ENCODE measurements at places on chromosomes 13 and 19.
A peak's percentile ranks its signal among the peaks of the same experiment; 100 is the strongest.

- DNase-seq: no peak
Observed at GRCh38 chr13:33582121-33582520, 235.8 kb upstream of the RFC3 start.

DNA sequence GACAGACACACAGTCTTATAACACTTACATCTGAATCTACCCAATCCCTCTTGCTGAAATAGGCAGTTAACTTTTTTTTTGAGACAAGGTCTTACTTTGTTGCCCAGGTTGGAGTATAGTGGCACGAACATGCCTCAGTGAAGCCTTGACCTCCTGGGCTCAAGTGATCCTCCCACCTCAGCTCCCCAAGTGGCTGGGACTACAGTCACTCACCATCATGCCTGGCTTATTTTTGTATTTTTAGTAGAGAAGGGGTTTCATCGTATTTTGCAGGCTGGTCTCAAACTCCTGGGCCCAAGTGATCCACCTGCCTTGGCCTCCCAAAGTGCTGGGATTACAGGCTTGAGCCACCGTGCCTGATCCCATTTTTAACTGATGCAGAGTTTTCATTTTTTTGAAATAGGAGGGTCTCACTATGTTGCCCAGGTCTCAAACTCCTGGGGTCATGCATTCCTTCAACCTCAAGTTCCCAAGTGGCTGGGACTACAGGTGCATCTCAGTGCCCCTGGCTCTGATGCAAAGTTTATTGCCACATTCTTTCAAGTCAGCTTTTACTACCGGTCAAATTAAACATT, 7.6 kb downstream of the ELF1 start:
- no peak for DNase-seq

GRCh38 chr19:11339254-11340098, at the start of gene RAB3D:
Gene RAB3D, minus strand, starts transcription at chr19:11339657. Its CDS starts 2,258 bp downstream, at chr19:11337399.
- peak; percentile 69 for DNase-seq

DNA sequence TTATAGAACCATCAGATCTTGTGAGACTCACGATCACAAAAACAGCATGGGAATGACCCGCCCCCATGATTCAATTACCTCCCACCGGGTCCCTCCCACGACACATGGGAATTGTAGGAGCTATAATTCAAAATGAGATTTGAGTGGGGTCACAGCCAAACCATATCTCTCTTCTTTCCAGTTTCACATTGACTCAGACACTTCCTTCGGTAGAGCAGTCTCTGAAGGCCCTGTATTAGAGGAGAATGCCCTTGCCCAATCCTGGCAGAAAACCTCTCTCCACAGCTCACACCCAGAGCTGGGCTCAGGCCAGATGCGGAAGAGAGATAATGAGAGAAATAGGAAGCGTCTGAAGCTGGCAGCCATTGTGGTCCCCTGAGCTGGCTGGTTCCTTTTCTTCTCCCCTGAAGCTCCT, 72.4 kb upstream of the CLDN10 start:
- no peak for DNase-seq

DNA sequence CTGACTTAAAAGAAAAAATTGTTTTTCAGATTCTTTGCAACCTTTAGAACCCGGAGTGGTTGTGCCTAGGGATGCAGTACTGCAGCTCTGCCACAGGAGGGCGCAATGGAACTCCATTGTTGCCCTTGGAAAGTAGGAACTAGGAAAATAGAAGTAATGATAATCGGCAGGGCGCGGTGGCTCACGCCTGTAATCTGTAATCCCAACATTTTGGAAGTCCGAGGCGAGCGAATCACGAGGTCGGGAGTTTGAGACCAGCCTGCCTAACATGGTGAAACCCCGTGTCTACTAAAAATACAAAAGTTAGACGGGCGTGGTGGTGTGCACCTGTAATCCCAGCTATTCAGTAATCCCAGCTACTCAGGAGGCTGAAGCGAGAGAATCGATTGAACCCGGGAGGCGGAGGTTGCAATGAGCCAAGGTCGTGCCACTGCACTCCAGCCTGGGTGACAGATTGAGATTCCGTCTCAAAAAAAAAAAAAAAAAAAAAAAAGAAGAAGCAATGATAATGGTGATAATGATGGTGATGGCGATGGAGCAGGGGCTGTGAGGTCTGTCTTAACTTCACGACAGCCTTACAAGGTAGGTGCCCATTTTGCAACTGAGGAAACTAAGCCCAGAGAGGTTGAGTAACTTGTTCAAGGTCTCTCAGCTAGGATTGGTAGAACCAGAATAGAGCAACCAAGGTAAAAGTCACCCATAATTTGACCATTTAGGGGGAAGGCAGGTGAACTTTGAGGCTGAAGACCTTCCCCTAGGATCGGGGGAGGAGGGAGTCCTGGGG, 5.5 kb upstream of the ADAMTS10 start:
- peak; percentile 26 for DNase-seq

GRCh38 chr19:30596813-30597399, 224.7 kb downstream of the ZNF536 start:
- DNase-seq: no peak

GRCh38 chr19:12665671-12666264, 774 bp downstream of the MAN2B1 start:
- DNase-seq: no peak

DNA sequence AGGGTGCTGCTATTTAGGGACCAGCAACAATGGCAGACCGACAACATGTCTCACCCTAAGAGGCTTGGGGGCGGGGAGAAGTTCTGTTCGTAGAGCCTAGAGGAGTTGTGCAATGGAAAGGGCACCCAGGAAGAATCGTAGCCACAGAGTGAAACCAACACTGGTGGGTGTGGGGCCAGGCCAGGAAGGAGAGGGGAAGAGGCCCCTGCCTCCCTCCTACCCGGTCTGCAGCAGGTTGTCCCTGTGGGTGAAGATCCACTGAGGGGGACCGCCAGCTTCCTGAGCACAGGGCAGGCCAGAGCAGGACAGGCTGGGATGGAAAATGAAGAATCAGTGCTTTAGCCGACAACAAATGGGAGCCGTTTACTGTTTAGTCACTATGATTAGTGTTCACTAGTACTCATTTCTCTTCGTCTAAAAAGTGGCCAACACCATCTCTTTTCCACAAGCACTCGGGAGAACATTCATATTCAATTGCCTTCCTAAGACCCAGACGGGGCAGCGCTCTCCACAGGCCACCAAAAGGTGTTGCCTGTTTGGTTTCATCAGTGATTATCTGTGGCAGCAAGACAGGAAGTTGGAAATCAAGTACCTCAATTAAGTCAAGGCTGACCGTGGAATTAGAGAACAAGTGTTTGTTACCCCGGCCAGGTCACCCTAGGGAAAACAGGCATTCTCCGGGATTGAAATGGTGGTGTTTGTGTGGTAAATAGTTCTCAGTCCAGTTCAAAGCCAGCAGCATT, 1.1 kb upstream of the ATP11A start:
- DNase-seq: peak; percentile 26

DNA sequence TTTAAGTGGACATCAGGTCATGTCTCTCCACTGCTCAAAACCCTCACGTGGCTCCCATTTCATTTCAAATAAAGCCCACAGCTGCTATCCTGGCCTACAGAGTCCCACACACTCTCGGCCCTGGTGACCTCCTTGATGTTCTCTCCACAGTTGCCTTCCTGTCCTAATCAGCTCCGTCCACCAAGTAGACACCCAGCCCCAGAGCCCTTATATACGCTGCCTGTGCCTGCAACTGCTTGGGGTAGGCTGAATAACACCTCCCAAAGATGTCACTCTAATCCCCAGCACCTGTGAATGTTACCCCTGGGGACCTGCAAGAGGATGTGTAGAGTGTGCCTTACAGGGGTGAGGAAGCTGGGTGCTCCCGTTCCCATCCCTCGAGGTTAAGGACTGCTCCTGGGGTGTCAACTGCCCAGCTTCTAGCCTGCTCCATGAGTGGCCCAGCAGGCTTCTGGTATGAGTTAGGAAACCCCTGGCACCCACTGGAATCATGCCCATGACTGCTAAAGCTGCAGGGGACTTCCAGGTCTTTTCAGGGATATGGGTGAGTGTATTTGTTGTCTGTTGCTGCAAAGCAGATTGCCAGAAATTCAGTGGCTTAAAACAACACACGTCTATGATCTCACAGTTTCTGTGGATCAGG, 6.0 kb downstream of the FAM187B start:
- no peak for DNase-seq

- DNase-seq: no peak
Observed at GRCh38 chr13:77387607-77388200, 60.8 kb upstream of the MYCBP2 start.

DNA sequence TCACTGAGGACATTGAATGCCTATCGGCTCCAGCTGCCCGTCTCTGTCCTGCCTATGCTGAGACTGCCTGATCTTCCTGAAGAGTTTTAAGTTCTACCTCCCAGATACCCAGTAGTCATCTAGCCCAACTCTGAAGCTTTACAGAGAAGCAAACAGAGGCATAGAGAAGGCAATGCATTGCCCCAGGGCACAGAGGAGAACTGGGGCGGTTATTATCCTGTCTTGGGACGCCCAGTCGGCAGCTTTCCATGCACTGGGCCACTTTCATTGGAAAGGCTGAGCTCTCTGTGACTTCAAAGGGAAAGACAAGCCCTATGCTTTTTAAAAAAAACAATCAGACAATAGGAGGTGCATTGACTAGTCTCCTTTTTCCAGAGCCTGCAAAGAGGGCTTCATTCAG, 71.6 kb downstream of the HSPH1 start:
- DNase-seq: no peak

DNA sequence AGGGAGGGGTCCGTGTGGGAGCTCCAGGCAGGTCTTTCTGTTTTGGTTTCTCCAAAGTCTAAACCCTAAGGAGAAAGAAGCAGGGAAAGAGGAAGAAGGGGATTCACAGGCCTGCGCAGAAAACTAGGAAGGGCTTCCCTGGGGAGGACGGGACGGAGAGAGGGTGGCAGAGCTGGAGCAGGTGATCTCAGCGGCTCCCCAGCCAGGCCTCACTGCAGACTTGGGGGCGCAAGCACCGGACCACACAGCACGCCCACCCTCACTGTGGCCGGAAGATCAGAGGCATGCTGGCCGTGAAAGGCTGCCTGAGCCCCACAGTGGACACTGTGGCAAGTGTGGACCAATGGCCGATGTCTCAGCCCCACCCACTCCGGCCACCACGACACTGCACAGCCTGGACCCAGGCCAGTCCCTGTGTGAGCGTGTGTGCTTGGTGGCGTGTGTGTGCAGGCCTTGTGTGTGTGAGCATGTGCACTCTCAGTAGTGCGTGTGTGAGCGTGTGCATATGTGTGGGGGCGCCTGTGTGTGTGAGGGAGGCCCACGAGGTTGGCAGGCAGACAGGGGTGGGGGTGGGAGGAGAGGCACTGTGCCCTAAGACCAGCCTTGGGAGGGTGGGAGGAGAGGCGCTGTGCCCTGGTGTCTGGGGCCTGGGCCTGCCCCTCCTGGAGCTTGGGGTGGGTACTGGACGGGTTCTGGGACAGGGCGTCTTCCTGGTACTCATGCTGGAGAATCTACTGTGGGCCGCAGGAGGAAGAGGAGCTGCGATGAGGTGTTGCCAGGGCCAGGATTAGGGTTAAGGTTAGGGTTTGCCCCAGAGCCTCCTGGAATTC, 15.4 kb upstream of the TMEM255B start:
- DNase-seq: no peak

- no peak for DNase-seq
Observed at GRCh38 chr13:26899202-26899601, 138.6 kb upstream of the GPR12 start.

GRCh38 chr19:29445246-29445645, 80.5 kb upstream of the VSTM2B start:
- DNase-seq: no peak

DNA sequence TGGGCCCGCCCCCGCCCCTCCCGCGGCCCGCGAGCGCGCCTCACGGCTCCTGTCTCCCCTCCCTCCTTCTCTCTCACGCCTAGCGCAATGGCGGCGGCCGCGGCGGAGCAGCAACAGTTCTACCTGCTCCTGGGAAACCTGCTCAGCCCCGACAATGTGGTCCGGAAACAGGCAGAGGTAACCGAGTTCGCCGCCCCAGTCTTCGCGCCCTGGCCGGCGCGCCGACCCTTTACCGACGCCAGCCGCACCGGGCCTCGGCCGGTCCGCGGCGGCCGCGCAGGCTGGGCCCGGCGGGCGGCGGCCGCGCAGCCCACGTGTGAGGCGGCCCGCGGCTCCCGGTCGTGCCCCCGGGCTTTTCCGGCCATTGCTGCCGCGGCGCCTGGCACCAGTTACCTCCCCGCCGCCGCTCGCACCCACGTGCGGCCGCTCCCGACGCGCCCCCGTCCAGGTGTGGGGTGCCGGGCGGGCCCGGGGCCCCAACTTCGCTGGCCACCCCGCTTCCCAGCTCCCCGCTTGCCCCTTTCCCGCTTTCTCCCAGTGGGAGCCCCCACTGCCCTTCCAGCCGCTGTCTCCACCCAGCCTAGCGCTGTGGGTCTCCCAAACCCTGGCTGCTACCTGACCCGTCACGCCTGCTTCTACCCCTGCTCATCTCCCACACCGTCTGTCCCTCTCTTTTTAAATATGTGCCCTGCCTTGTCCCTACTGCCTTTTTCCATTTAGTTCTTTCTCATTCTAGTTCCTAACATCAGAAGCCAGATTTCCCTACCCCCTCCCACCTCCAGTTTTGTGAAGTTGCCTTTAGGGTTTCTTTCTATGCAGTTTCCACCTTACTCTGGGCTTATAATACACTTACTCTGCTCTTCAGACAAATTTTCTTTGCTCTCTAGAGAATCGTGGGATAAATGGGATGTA, 23.4 kb downstream of the IPO5 start:
- peak; percentile 52 for DNase-seq

DNA sequence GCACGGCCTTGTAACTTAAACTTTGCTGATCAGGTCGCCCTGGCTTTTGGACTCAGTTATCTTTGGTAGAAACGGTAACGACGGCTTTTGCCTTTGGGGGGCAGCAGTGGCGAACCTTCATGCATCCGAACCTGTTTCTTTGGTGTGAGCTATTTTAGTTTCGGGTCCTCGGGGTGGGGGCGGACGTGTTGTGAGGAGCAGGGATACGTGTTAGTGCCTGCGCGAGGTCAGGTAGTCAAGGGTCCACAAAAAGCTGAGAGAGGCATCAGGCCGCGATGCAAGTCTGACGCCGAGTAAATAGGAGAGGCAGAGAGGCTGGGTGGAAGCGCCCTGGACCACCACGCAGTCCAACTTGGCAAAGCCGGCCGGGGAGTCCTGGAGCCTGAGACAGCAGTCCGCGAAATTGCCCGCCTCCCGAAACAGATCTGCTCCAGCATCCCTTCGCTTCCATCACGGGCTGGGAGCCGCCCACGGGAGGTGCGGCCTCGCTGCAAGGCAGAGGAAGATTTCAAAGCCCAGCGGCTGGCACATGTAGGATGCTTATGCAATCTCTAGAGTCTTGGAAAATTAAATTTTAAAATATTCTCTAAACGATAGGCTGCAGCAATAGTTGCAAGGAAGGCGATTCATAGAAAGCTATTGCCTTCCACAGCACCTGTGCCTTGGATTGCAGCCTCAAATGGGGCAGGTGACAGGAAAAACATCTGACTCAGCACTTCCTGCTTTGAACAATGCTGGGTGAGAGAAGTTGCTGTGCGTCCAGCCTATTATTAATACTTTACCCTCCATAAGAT, 4.6 kb upstream of the TPP2 start:
- DNase-seq: peak; percentile 79

DNA sequence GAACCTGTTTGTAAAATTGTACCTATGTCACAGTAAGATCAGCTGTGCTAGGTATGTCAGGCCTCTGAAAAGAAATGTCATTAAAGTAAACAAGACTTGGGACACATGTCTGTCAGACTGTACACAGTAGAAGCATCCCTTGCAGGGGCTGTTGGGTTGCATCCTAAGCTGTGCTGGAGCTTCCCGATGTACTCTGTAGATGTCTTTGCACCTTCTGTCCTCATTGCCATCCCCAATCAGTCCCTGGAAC, 48.7 kb upstream of the GPR183 start:
- no peak for DNase-seq
